ENCODE measurements at places on chromosomes 7 and 10.

DNA sequence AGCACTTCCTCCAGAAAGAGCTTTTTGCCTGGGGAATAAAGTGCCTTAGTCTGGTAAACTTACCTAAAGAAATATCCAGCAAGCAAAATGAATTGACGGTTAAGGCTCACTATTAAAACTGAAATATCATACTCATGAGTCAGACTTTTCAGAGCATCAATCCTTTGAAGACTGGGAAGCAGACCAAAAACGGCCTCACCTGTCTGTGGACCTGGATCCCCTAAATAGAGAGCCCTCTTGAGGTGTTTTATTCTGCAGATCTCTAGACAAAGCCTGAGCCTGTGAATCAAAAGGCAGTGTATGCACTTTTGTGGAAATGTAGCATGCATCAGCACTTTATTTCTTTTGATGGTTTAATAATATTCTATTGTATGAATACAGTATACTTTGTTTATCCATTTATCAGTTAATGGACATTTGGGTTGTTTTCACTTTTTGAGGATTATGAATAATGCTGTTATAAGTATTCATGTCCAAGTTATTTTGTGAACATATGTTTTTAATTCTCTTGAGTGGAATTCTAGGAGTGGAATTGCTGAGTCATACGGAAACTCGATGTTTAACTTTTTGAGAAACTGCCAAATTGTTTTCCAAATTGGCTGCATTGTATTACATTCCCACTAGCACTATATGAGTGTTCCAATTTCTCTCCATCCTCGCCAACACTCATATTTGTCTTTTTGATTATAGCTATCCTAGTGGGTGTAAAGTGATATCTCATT, 449.0 kb upstream of the IGFBP3 start:
- DNase-seq: no peak

DNA sequence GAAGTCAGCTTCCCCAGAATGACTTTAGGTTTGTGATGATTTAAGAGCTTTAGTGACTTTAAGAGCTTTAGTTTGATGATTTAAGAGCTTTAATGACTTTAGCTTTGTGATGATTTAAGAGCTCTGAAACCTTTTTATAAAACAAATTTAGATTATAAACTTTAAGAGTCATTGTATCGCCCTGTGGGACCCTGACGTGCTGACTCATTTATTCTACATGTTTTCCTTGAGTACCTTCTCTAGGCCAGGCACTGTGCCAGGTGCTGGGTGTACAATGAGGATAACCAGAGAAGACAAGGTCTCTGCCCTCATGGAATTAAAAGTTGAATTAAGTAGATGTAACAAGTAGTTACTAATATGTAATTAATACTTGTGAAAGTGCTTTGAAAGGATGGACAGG, 45.4 kb downstream of the CNNM1 start:
- no peak for DNase-seq

GRCh38 chr7:32588657-32589056, 93.4 kb downstream of the AVL9 start:
- no peak for DNase-seq

DNA sequence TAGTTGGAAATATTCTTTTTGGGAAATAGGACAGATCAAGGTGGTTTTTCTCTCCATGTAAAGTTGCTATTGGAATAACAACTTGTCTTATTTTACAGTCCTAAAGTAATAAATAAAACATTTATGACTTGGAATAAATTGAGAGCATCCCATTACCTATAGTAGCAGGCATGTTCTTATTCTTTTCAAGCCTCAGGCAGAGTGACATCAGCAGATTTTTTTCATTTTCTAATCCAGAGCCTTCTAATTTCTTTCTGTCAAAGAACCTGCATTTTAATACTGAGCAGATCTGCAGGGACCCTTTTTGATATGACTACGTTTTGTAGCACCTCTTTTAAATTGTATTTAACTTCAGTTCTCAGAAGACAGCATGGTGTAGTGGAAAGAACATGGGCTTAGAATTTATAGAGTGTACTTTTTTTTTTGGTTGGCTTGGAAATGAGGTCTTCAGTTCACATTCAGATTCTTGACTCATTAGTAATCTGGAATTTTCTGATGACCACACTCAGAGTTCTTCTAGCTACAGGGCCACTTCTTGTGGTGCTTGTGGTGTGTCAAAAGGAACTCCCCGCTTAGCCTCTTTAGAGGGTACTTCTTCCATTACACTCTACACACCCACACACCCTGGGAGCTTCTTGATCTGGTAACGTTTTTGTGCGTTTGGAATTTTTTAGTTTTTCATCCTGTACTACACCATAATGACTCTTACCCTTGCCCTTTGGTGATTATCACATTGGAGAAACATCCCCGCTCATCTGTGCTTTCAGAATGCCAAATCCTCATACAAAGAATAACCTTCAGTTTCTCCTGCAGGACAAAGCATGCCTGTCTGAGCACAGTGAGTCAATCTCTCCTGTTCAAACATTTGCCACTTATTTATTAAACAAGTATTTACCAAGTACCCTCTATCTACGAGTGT, 34.6 kb downstream of the AGK start:
- DNase-seq: no peak

- no peak for DNase-seq
Measured at GRCh38 chr7:125347269-125347668, 417.6 kb upstream of the POT1 start.

DNA sequence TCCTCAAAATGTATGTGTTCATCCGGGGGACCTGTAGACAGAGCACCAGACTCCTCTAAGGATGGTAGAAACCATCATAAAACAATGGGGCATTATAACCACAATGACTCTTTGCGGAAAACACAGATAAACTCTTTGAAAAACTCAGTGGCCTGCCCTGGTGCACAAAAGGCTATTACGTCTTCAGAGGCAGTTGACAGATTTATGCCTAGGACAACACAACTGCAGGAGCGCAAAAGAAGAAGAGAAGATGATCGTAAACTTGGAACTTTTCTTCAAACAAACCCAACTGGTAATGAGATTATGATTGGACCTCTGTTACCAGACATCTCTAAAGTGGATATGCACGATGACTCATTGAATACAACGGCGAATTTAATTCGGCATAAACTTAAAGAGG, 6.0 kb downstream of the RBM48 start:
- DNase-seq: no peak

- DNase-seq: no peak
Measured at GRCh38 chr7:78407031-78407430, 608.5 kb downstream of the PHTF2 start.

DNA sequence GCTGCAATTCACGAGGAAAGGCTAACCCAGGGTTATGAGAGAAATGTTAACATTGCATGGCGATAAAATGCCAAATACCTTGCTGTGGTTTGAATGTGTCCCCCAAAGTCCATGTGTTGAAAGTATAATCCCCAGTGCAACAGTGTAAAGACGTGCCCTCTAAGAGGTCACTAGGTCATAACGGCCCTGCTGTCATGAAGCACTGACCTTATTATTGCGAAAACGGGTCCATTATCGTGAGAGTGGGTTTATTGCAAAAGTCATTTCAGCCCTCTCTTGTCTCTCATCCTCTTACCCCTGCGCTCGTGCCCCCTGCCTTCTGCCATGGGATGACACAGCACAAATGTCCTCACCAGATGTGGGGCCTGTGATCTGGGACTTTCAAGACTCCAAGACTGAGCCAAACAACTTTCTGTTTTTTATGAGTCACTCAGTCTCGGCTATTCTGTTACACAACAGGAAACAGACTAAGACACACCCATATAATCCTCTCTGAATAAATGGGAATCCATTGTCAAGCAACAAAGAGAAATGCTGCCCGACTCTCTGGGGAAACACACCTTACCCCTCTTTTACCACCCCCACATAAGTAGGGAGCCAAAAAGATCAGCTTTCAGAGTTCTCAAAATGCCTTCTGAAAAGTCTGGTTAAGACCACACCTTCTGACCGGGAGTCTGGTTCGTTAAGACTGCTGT, 73.1 kb upstream of the UCN3 start:
- peak; percentile 85 for DNase-seq

- no peak for DNase-seq
Measured at GRCh38 chr7:4307316-4308204, 374.5 kb upstream of the FOXK1 start.

DNA sequence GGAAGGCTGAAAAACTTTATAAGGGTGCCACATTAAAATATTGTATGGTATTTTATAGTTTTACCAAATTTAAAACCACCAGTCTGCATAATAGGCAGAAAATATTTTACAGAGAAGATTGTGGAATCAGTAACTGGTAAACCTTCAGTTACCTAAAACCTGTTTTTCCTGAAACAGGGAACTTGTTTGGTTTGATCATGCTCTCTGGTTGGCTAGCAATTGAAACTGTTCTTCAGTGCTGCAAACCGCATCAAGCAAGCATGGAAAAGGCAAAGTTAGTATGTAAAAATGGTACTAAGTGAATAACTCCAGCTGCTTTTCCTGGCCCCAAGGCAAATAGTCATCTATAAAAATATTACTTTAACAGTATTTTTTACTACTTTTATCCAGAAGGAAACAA, 316.9 kb upstream of the LRRN3 start:
- no peak for DNase-seq

DNA sequence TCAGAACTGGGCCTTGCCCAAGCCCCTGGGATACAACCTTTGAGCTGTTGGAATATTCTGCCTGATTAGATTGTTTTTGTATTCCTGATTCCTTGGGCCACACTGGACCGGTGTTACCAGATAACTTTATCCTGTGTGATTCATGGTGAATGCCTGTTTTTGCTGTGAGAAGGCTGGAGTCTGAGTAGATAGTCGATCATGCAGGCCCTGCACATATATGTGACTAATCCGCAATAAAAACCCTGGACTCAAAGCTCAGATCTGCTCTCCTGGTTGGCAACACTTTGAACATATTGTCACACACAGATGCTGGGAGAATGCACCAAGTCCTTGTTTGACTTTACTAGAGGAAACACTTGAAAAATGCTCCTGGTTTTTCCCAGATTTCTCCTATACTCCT, 183.9 kb upstream of the MBL2 start:
- DNase-seq: no peak

- DNase-seq: no peak
Measured at GRCh38 chr7:124856299-124856888, 73.2 kb downstream of the POT1 start.

DNA sequence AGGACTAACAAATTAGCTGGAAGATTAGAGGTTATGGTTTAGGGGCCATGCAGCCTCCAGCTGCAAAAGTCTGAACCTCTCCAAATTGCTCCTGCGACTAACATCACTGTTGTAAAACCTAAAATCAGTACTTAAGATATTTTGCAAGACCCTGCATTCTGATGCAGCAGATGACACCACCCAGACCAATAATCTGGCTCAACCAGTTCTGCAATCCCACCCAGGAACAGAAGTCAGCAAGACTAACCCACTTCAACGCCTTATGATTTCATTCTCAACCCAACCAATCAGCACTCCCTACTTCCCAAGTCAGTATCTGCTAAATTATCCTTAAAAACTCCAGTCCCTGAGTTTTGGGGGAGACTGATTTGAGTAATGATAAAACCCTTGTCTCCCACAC, 250.8 kb upstream of the MBL2 start:
- no peak for DNase-seq

DNA sequence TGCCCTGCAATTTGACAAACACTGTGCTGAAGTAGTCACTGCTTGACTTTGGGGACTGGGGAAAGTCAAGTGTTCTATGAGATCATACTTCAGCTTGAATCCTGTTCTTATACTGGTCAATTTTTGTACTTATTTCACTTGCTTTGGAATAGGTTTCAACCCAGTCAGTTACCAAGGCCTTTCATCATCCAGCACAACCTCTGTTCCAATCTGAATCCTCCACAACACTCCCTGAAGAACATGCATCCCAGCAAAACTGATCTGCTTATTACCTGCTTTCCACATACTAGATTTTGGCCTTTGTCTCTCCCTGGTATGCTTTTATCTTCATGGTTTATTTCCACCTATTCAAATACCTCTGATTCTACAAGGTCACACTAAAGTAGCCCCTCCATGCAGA, 29.5 kb downstream of the DPY19L1 start:
- DNase-seq: no peak

GRCh38 chr7:120695848-120696247, 162.1 kb downstream of the TSPAN12 start:
- no peak for DNase-seq

GRCh38 chr10:29532256-29532878, 102.4 kb downstream of the SVIL start:
- DNase-seq: no peak

GRCh38 chr7:31382722-31383121, 42.2 kb upstream of the NEUROD6 start:
- no peak for DNase-seq

DNA sequence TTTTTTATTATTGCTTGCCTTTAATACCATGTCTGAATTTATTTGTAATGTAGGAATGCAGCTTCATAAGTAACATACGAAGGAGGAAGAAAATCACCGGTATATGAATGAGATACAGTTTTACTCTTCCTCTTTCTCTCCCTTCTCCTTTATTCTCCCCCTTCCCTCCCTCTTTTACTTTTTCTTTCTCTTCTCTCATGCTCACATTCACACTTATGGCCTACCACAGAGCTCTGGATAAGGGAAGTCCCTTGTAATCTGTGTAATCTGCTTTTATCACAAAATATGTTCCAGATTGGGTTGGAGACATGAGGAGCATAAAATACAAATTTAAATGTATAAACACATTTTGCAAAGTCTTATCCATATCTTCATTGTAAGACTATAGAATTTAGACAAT, 59.4 kb downstream of the MDFIC start:
- no peak for DNase-seq

DNA sequence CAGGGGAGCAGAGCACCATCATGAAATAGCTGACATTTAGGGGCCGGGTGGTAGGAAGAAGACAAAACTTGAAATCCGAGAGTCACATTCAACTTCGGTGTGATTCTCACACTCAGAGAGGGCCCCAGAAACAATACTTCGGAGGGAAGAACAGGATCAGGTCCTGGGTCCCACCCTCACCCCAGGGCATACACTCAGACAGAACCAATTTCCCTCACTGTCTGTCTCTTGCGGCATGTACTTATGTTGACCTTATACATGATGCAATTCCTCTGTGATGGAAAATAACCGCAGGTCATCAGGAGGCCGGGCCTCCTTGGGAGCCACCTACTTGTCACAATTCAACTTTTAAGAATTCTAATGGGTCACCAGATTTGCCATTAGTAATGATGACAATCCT, 26.3 kb upstream of the HMX3 start:
- no peak for DNase-seq

- no peak for DNase-seq
Measured at GRCh38 chr10:15545266-15545665, 174.2 kb upstream of the FAM171A1 start.

GRCh38 chr10:72031706-72032105, 56.6 kb downstream of the SPOCK2 start:
- DNase-seq: no peak

GRCh38 chr10:69851306-69851705, 49.6 kb downstream of the COL13A1 start:
- no peak for DNase-seq

- DNase-seq: no peak
Measured at GRCh38 chr7:133672866-133673265, 420.0 kb downstream of the EXOC4 start.

DNA sequence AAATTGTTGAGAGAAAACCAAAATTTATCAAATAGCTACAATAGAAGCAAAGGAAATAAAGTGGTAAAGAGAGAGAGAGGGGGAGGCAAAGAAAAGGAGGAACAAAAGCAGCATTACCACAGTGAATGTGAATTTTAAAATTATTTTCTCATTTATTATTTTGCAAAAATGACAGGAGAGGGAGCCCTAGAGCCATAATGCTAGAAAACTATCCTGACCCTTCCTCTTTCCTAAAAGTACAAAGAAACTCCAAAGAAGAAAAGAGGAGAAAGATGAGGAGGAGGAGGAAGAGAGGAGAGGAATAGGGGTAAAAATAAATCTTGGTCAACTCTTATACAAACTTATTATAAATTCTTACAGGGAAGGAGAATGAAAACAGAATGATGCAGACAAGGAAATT, 921.5 kb downstream of the NRG3 start:
- DNase-seq: no peak

- DNase-seq: no peak
Measured at GRCh38 chr7:18401757-18402156, 93.8 kb upstream of the HDAC9 start.
